NCI-H226 (cell line): ENCODE measurements at places on chromosomes 4 and X.

DNA sequence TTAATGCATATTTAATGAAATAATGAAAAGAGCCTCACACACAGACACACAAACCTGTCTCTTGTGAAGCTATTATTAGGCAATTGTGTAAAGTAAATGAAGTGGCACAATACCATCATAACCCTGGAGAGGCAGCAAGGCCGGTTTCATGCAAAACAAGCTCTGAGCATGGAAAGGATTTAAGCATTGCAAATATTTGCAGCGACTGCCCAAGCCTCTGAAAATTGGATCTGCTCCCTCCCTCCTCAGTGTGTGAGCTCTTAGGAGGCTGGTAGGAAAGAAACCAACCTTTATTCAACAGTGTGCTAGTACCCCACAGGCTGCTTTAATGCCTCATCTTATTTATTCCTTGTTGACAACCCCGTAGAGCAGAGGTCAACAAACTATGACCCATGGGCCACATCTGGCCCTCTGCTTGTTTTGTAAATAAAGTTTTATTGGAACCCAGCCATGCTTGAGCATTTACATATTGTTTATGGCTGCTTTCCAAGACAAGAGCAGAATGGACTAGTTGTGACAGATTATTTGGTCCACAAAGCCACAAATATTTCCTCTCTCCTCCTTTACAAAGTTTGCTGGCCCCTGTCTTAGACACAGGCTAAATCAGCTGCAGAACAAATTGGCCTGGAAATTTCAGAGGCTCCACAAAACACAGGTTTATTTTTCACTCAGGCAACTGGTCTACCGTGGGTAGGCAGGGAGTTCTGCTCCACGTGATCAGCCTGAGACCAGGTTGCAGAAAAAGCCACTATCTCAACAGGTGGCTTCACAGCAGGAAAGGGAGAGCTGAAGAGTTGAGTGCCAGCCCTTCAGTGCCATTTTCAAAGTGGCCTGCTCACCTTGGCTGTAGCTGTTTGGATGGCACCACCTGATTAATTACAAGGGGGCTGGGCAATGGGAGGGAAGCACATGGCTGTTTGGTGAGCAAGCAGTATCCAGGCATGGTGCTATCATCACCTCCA is 16.8 kb downstream of the RS1 start:
- DNase-seq: no peak

DNA sequence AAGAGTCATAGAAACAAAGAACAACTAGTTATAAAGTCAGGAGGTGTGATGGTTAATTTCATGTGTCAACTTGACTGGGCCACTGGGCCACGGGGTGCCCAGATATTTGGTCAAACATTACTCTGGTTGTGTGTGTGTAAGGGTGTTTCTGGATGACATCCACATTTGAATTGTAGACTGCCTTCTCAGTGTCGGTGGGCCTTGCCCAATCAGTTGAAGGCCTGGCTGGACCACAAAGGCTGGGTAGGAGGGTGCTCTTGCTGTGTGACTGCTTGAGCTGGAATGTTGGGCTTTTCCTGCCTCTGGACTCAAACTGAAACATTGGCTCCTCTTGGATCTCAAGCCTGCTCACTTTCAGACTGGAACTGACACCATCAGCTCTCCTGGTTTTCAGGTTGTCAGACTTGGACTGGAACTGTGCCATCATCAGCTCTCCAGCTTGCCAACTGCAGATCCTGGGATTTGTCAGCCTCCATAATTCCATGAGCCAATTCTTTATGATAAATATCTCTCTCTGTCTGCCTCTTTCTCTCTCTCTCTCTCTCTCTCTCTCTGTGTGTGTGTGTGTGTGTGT is 41.4 kb downstream of the CLDN34 start:
- DNase-seq: peak; percentile 20

GRCh38 chr4:38860788-38861424 is 4.3 kb upstream of the TLR6 start:
- DNase-seq: no peak

DNA sequence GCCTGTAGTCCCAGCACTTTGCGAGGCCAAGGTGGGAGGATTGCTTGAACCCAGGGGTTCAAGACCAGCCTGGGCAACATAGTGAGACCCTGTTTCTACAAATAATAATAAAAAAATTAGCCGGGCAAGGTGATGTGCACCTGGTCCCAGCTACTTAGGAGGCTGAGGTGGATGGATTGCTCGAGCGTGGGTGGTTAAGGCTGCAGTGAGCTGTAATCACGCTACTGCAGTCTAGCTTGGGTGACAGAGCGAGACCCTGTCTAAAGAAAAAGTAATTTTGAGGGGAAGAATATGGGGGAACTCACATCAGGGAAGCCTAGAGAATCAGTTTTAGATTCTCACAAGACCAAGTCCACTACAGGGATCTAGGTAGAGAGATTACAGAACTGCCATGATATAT is 28.9 kb upstream of the LCORL start:
- no peak for DNase-seq

DNA sequence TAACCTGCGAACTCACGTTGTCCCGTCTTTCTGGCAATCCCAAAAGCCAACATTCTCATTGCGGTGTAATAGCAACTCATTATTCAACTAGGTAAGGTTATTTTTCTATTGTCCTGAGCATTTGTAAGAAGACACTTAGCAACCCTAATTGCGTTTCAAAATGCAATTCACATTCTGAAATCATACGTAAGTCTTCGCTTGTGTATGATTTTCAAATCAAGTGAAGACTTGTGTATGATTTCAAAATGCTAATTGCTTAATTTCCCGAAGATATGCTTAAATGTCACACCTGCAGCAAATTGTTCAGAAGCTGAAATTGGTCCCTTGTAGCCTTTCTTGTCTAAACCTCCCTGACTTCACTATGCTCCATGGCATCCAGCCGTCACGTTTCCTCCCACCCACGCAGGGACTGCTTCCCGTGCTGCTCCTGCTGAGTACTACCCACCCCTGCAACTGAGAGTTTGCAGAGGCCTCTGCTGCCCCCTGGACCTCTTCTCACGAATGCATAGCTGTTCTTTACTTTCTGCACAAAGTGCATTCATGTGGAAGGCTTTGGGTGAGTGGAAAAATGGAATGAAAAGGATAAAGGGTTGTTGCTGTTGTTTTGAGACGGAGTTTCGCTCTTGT is 40.8 kb upstream of the CLDN24 start:
- no peak for DNase-seq

DNA sequence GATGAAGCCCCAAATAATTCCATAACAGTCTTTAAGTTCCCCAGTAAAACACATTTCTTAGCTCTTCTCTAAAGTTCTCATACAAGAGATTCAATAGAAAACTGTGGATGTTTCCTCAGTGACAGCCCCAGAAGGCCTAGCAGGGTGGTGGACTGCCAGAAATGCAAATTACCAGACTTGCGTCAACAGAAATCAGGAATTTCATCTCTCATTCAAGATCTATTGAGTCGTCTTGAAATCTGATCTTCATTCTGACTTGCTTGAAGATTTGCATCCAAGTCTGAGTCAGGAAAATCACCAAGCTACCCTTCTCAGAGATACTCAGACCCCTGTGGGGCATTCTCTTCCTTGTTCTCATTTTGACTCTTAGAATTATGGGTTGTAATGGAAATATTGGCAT is 68.9 kb upstream of the NDP start:
- no peak for DNase-seq

- no peak for DNase-seq
Measured at GRCh38 chr4:113293043-113293560, 243.6 kb downstream of the ANK2 start.

- DNase-seq: no peak
Measured at GRCh38 chr4:22389240-22389870, 126.5 kb downstream of the ADGRA3 start.

- no peak for DNase-seq
Measured at GRCh38 chrX:113390531-113390930, 549.9 kb upstream of the AMOT start.

DNA sequence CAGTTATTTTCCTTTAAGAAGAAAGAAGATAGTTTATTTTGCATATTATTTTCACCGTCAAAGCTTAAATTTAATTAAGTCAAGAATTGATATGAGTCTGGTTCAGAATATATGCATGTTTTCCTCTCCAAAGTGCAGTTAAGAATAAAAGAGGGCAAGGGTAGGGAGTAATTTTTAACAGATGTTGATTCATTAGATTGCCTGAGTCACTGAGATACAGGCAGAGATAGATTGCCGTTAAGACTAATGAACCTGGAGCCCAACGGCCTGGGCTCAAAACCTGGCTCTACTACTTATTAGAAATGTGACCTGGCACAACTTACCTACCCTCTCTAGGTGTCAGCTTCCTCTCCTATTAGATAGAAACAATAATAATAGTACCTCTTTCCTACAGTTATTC is 1037.4 kb upstream of the PABPC4L start:
- no peak for DNase-seq

GRCh38 chrX:19649226-19649995 is 134.1 kb upstream of the MAP3K15 start:
- DNase-seq: no peak

DNA sequence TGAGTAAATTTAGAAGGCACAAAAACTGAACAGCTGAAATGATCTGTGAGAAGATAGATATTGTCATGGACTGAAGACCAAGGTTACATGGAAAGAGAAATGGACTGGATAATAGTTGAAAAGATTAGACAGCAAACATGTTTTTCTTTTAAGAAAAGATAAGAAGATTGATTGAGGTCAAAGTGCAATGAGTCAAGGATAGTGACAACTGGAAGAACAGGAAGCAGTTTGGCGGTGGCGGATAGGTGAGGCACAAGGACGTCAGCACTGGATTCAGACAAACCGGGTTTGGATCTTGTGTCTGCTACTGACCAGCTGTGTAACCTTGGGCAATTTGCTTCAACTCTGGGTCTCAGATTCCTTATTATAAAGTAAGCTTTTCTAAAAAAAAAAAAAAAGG is 2.0 kb upstream of the HPGD start:
- no peak for DNase-seq
